ENCODE measurements at places on chromosomes 7 and 10.

GRCh38 chr7:73992101-73992562 is 35.8 kb upstream of the ELN start:
- DNase-seq, result no peak

DNA sequence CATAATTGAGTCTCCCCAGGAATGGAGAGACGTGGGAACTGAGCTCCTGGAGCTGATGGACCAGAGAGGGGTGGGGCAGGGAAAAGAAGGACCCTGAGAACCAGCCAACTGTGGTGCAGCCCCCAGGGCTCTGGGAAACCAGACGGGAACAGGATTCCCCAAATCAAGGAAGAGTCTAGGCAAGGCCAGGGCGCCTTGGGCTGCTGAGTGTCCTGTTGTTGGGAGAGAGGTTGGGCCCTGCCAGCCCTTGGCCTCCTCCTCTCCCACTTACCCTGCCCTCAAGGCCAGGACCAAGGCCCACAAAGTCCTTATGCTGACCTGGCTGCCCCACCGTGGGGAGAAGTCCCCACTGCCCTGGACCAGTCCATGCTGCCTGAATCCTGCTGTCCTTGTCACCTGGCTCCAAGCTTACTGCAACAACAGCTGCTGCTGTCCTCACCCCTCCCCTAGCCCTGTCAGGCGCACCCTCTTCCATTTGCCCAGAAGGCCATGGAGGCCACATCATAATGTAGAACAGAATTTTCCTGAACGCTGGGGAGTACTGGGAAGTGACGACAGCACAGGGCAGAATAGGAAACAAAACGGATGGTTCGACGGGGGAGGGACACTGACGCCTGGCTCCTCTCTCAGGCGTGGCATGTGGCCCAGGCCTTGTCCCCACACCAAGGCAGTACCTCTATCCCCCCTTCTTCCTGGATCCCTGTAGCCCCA is 132.9 kb upstream of the ZMIZ1 start:
- no peak for DNase-seq

GRCh38 chr7:18016547-18017444 is 10.8 kb downstream of the PRPS1L1 start:
- DNase-seq, result no peak

DNA sequence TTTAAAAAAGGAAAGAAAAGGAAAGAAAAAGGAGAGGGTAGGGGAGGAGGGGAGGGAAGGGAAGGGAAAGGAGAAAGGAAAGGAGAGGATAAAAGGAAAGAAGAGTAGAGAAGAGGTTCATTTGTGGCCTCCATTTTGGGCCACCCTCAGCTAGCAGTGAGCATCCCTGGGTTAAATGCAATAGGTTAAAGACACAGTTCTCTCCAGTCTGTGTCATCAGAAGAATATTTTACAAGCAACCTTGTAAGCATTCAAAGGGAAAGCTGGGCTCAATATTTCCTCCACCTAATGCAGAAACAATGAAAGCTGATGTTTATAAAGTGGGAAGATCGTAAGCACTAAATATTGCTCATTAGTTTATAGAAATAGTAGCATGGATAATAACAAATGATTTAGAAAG is 219.1 kb upstream of the PITRM1 start:
- DNase-seq, result no peak

- no peak for DNase-seq
Measured at GRCh38 chr10:87860816-87861403, 2.4 kb downstream of the KLLN start.
